HCT116 (cell line): ENCODE measurements at places on chromosomes 3 and 15. TPM values are rescaled to one million over a fixed set of nuclear protein-coding genes. Genes with fewer than 3 reads are reported as not detected.

- no peak overlapping the region for H3K4me3 ChIP-seq
- H3K27me3 ChIP-seq = no peaks in the 10 kb centered on the region
- H3K36me3 ChIP-seq = no peaks in the 10 kb centered on the region
- DNase-seq = no peak
These were observed 26.9 kb upstream of the TMOD3 start for GRCh38 chr15:51802593-51802992.

GRCh38 chr3:74106925-74107324 lies 482.2 kb upstream of the PDZRN3 start:
- H3K27me3 ChIP-seq = no peaks in the 10 kb centered on the region
- H3K4me1 ChIP-seq = no peaks in the 10 kb centered on the region
- no peak overlapping the region for H3K27ac ChIP-seq
- H3K36me3 ChIP-seq = no peaks in the 10 kb centered on the region
- no peak for DNase-seq
- no peak overlapping the region for H3K4me3 ChIP-seq

- no peak for DNase-seq
- H3K4me3 ChIP-seq = no peak overlapping the region
- no peaks in the 10 kb centered on the region for H3K36me3 ChIP-seq
- no peaks in the 10 kb centered on the region for H3K4me1 ChIP-seq
These were observed 362.6 kb downstream of the ROBO1 start for GRCh38 chr3:79405183-79405582.

GRCh38 chr15:49101536-49101935 lies 53.9 kb downstream of the COPS2 start:
- DNase-seq = no peak
- peaks cover 4% of the 10 kb centered on the region; the same call in 1 of the 2 replicates for H3K36me3 ChIP-seq
- H3K4me3 ChIP-seq = no peak overlapping the region
- H3K27ac ChIP-seq = no peak overlapping the region

GRCh38 chr15:56244811-56245576 lies 1.3 kb upstream of the RFX7 start:
- H3K27me3 ChIP-seq = no peaks in the 10 kb centered on the region
- peak overlapping the region; percentile 1 for H3K27ac ChIP-seq
- peak overlapping the region; percentile 53 for H3K4me3 ChIP-seq
- H3K4me1 ChIP-seq = peaks cover 9% of the 10 kb centered on the region
- H3K36me3 ChIP-seq = no peaks in the 10 kb centered on the region

- no peaks in the 10 kb centered on the region for H3K36me3 ChIP-seq
- no peak overlapping the region for H3K4me3 ChIP-seq
- peaks cover 7% of the 10 kb centered on the region for H3K4me1 ChIP-seq
These were observed 206.0 kb downstream of the KLHL25 start for GRCh38 chr15:85588677-85589076.

Gene ILDR1
- 2.9 TPM for total RNA-seq
